ENCODE measurements at places on chromosomes 5 and 9.

DNA sequence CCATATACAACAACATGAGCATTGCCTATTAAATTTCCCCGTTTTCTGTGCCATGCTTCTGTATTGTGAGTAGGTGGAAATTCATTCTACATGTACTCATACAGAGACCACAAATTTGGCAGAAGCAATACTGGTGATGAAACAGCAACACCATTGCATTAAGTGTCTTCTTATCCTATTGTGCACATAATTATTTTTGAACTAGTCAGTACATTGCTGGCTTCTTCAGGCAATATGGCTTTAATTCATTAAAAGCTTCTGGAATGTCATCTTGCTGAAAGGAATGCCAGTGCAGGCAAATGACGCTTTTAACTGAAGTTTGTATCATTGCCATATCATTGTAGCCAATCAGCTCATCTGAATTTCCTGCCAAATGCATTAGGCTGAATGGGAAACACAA, 82.6 kb downstream of the KIAA1958 start:
- no peak for DNase-seq

GRCh38 chr5:114726131-114726530, 364.3 kb downstream of the KCNN2 start:
- DNase-seq, result no peak

- no peak for DNase-seq
Measured at GRCh38 chr9:26462751-26463150, 429.9 kb downstream of the CAAP1 start.

DNA sequence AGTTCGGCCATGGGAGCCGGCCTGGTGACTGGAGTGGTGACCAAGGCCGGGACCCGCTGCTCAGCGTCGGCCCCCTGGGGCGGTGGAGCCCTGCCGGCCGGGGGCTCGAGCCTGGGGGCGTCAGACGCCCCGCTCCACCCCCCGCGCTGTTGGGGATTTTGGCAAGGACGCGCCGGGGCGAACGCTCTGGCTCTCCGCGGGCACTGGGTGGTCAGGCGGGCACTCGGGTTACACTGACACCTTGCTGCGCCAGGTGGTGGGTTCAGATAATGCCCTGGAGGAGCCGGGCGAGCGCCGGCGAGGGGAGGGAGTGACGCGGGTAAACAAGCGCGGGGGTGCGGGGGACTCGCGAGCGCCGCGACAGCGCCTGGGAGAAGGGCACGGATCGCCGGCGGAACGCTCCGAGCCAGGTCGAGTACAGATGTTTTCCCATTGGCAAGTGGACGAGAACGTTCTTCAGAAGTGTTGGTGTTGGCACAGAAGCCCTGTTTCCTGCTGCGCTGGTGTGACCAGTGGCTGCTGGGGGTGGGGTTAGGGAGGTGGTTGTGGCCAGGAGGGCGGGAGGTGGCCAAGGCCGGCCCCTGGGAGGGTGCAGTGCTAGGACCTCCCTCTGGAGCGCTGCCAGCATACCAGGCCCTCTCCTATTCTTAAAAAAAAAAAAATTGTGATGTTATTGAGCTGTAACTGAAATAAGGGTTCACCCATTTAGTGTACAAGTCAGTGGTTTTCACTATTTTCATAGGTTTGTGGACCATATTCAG, 773 bp downstream of the SQSTM1 start:
- peak; percentile 90 for DNase-seq

GRCh38 chr9:123642291-123643278, 286.6 kb downstream of the CRB2 start:
- DNase-seq, result no peak

DNA sequence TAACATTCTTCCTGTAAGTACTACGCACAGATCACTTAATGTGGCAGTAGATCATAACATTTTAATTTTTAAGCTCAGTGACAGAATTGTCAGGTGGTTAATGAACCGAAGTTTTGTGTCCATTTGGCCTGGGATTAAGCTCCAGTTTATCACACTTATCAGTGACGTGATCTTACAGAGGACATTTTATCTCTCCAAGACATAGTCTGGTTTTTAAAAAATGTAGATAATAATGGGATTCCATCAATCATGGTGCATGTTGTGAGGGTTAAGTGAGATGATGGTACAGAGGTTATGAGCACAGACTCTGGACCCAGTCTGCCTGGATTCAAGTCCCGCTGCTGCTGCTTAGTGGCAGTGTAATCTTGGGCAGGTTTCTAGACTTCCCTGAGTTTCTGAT, 66.0 kb upstream of the ZFAND5 start:
- no peak for DNase-seq

DNA sequence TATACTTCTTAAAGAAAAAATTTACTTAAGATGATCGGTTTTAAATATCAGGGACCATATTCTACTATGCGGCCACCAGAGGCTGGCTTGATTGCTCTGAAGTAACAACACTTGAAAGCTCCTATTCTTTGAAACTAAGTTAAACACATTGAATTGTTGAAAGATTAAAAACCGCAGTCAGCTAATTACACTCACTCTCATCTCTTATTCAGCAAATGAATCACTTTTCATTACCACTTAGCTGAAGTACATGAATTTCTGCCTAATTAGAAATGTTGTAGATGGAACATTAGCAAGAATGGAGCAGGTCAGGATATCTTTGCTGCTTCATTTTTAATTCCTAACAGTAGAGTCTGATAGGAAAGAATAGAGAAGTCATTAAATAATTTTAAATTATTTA, 42.3 kb downstream of the LSM11 start:
- DNase-seq, result no peak

GRCh38 chr9:32577316-32577715, 4.4 kb upstream of the NDUFB6 start:
- DNase-seq, result no peak

DNA sequence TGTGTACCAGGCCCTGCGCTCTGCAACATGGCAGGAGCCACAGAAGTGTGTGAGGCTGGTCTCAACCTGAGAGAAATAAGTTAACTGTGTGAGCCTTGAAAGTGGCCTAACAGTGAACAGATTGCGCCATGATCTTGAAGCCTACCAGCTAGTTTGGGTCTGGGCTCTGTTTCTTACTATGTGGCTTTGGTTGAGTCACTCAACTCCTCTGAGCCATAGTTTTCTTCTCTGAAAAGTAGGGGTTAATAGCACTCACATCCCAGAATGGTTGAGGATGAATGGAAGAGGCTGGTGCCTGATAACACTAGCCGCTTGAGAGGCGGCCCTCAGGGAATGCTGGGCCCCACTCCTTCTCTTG, 121.5 kb downstream of the RGS3 start:
- no peak for DNase-seq

DNA sequence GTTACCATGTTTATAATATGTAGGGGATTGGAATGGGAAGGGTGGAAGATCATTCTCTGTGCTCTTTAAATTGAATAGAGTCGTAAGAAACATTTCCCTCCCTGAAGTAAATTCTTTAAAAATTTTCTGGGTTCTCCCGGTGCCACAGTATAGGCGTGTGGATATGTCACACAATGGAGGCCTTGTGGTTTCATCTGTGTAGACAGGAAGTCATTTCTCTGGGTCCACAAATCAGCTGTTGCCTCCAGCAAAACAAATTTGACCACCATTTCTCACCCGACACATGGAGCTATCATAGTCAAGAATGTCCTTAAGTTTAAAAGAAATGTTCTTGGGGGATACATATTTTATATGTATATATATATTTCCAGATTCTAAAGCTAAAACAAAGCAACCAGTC, 17.4 kb downstream of the CEP78 start:
- DNase-seq, result no peak

Data from stimulated activated naive CD8-positive, alpha-beta T cell treated with anti-CD3 and anti-CD28 coated beads, Interleukin-15, Interleukin-2, amounts not matched to agents 100 U/mL and 50 U/mL, for 24 hours (primary cell).